ENCODE measurements at places on chromosomes 1 and 21.

GRCh38 chr1:176932114-176933104 lies 232.1 kb downstream of the ASTN1 start:
- no peak for DNase-seq

DNA sequence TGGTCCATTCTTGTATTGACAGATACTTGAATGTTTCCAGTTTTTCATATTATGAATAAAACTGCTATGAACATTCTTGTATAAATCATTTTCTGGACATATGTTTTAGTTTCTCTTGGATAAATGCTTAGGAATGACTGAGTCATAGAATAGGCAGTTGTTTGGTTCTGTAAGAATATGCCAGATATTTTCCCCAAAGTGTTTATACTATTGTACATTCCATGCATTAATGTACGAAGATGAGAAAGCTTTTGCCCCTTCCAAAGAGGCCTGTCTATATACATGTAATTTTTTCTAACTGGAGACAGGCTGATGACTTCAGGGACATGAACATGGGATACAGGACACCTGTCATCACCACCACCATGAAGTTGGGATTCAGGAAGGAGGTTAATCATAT lies 11.3 kb downstream of the NBPF3 start:
- no peak for DNase-seq

DNA sequence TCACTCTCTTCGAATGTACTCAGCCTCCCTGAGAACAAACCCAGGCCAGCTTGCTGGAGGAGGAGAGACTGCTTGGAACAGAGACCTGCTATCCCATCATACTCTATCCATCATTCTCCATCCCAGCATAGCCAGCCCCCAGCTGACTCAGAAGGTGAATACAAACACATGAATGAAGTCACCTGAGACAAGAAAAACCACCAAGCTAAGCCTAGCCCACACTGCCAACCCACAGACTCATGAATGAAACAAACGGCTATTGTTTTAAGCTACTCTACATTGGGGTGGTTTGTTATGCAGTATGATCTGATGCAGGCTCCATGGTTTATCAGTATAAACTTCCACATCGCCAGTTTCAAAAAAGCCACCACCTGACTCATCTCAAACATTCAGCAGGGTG lies 395.6 kb downstream of the SETD4 start:
- no peak for DNase-seq

- no peak for DNase-seq
Measured at GRCh38 chr1:170903961-170904360, 31.4 kb upstream of the MROH9 start.

All from left lobe of liver (tissue), 2 donors.